Esophagus muscularis mucosa (tissue), 4 donors: ENCODE measurements at places on chromosomes 7 and 10.

DNA sequence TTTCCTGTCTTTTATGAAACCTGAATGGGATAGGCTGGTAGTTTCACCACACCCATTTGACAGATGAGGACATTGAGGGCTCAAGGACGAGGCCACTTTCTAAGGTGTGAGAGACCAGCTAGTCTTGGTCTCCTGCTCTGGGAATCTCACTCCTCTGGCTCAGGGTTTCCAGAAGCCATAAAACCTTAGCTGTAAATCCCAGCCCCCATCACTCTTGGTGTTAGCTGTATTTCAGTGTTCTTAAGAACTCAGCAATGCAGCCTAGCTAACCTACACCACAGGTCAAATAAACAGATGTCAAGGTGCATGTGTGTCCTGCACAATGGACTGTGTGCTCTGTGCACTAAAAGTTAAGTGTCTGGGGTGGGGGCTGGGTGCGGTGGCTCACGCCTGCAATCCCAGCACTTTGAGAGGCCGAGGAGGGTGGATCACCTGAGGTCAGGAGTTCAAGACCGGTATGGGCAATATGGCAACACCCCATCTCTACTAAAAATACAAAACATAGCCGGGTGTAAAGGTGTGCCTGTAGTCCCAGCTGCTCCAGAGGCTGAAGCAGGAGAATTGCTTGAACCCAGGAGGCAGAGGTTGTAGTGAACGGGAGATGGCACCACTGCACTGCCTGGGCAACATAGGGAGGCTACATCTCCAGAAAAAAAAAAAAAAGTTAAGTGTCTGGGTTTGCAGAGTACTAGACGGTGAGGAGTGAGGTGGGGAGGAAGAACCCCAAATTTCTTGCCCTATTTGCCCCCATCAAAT lies 567 bp upstream of the EPO start:
- DNase-seq = no peak

- no peak for DNase-seq
Measured at GRCh38 chr10:78752221-78752620, 316.5 kb upstream of the ZMIZ1 start.

GRCh38 chr10:13759168-13759567 lies 172.4 kb downstream of the PRPF18 start:
- DNase-seq = no peak

DNA sequence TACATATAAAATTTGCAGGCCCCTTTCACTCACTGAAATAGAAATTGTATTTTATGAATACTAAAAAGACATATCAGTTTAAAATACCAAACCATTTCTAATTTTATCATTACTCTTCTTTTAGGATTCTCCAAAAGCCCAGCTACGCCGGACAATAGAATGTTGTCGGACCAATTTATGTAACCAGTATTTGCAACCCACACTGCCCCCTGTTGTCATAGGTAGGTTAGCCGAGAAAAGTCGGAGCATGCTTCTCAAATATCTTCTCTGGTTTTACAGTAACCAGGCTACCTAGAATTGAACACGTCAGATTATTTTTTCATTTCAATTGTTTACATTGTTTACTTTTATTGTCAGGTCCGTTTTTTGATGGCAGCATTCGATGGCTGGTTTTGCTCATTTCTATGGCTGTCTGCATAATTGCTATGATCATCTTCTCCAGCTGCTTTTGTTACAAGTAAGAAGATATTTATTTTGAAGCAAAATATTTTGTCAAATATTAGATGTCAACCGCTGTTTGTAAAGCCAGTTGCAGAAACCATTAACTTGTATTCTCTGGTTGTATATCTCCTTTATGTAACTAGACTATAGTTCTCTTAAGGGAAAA lies 57.6 kb downstream of the MMRN2 start:
- DNase-seq = peak; percentile 91

- no peak for DNase-seq
Measured at GRCh38 chr7:26664735-26665416, 199.5 kb downstream of the SKAP2 start.
